ENCODE measurements at places on chromosomes 13 and 19. TPM values are rescaled to one million over a fixed set of nuclear protein-coding genes. Genes with fewer than 3 reads are reported as not detected.

- no peak for DNase-seq
Measured at GRCh38 chr19:28405346-28405742, 807.6 kb downstream of the UQCRFS1 start.

CFAP97D2 gene
- total RNA-seq, result not detected

GRCh38 chr13:61110732-61111131, 304.9 kb downstream of the PCDH20 start:
- DNase-seq, result no peak

DNA sequence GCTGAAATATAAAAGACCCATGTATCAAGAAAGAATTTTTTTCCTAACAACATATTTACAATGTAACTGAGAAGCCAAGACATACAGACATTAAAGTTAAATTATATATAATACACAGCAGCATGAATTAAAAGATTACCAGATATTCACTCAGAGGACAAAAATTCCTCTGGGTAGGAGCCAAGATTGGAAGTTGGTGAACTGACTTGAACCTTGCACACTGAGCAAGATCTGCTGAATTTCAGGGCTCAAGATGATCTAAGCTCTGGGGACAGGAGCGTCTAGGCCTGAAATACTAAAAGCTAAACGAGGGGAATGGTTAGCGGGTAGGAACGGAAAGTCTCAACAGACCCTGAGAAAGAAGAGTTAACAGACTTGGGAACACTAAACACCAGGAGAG, 8.5 kb downstream of the FOXO1 start:
- DNase-seq, result no peak

GRCh38 chr13:19673473-19674430, 40.3 kb downstream of the MPHOSPH8 start:
- DNase-seq, result no peak

- no peak for DNase-seq
Measured at GRCh38 chr19:20244356-20244755, 77.3 kb downstream of the ZNF486 start.

- no peak for DNase-seq
Measured at GRCh38 chr13:46100191-46100815, 4.5 kb downstream of the CPB2 start.

PLIN4 gene
- total RNA-seq, result not detected

- DNase-seq, result no peak
Measured at GRCh38 chr19:37572203-37572602, 22.4 kb downstream of the ZNF571 start.

SIGLEC12 gene
- not detected for total RNA-seq

DNA sequence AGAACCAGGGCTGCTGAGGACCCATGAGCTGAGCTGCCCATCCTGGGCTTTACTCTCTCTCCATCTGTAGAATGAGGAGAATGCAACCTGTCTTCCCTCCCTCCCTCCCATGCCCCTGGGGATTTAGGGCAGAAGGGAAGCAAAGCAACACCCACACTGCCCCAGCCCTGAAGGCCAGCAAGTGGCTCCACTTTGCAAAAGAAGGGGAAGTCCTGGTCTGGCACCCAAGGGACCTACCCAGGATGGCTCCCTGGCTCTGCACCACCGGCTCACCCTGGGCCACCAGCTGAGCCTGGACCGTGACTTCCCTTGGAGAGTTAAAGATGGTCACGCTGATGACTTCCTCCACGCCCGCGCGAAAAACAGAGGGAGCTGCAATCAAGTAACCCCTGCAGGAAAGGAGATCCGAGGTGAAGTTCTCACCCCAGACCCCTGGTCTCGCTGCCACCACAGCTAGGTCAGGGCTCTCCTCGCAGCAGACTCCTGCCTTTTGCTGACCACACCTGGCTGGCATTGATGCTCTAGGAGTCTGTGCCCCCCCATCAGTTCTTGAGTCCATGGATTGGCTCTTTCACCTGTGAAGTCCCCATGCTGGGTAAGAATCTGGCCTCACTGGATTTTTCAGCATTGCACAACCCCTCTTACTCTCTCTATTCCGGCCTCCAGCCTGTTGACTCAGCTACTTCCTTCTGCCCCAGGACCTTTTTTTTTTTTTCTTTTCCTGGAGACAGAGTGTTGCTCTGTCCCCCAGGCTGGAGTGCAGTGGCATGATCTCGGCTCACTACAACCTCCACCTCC, 4.6 kb downstream of the CPAMD8 start:
- no peak for DNase-seq

ADPRHL1 gene
- 0.94 TPM for total RNA-seq

DNA sequence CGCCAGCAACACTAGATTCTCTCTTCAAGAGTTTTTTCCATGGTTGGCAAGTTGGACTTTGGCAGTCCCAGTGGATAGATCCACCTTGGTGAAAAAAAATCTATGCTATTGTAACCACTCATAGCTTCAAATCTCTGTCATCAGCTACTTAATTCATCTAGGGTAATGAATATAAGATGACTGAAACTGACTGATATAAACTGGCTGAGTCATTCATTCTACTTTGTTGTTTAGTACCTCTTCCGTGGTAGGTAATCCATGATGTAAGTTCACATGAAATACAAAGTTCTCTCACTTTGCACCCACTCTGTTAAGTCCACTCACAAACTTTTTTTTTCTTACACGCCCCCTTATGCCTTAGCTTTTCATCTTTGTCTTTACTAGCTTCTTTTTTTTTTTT, 1381.5 kb downstream of the SLITRK5 start:
- DNase-seq, result no peak

GRCh38 chr13:19737844-19738557, 44.7 kb downstream of the PSPC1 start:
- no peak for DNase-seq

DNA sequence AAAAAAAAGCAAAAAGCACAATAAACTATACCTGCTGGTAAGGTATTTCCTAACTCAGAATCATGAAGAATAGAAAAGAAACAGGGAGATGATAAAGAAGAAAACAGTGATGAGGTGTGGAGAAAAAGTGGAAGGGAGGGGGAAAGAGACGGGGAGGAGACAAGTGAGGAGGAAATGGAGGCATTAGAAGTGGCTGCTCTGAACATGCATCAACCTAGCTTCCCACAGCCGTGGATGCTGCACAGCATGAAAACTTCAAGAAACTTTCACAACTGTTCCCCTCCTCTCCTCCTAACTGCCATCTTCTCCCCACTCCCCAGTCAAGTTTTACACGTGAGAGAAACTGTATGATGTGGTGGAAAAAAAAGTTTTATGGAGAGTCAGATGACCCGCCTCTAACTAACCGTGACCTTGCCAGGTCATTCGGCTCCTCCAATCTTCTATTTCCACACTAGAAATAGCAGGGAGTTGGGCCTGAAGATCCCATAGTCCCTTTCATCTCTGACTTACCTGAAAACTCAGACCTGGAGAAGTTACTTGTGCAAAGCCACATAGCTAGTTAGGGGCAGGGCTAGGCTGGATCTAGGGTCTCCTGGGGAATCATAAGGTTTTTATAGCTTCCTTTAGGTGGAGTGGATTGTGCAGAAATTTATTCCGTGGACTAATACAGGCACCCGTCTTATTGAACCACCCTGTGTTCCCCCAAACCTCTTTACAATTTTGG, 461.9 kb downstream of the KLF5 start:
- no peak for DNase-seq

GRCh38 chr19:17871878-17872250, at the start of gene SLC5A5:
SLC5A5 (plus strand) TSS chr19:17871945; CDS start chr19:17872320, 375 bp downstream.
- no peak for DNase-seq

CDX2 gene
- total RNA-seq, result not detected

DNA sequence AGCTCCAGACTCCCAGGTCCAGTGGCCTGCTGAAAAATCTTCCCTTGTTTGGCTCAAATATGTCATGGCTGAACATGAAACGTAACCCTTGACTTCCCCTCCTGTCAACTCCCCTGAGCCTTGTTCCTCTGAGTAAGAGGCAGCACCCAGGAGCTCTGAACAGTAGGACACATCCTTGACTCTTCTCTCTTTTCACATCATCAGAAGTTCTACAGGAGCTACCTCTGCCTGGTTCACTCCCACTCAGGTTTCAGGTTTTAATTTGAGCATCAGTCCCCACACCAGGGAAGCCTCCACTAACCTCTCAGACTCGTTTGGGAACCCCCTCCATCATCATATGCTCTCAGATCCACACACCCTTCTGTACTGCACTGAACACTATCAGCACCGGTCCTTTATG, 30.3 kb downstream of the ZNF823 start:
- DNase-seq, result no peak

DNA sequence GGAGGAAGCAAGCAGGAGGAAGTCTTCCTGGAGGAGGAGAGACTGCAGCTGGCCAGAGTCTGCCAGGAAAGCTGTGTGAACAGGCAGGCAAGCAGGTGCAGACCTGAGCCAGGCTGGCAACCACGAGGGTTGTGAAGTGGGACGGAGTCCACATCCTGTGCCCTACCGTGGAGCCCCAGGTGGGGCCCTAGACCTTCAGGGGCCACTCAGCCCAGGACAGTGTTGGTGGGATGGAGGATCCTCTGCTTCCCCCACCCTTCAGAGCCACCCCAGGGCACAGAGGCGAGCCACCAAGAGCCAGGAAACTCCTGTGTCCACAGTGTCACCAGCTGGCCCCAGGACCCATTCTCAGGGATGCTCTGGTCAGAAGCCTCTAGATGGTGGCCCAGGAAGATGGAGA, 8.4 kb upstream of the VSTM2B start:
- DNase-seq, result no peak

DNA sequence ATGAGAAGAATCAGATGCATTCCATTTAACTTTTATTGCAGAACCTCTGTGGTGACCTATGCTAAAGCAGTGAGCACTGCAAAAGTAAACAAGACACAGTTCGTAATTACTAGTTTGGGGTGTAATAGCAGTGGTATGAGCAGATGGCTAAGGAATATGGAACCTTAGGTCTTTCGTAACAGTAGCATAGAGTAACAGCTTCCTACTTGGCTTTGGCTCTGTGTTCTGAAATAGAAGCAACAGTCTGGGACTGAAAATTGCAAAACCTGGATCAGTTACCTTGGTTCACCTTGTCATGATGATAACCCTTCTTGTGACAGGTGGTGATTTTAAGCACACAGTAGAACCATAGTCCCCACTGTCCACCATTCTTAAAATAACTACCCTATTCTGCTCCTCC, 303.4 kb downstream of the GPC6 start:
- no peak for DNase-seq

- DNase-seq, result no peak
Measured at GRCh38 chr19:5447700-5448311, 7.4 kb upstream of the ZNRF4 start.

SCAF1 gene
- total RNA-seq, result 34.1 TPM

DNA sequence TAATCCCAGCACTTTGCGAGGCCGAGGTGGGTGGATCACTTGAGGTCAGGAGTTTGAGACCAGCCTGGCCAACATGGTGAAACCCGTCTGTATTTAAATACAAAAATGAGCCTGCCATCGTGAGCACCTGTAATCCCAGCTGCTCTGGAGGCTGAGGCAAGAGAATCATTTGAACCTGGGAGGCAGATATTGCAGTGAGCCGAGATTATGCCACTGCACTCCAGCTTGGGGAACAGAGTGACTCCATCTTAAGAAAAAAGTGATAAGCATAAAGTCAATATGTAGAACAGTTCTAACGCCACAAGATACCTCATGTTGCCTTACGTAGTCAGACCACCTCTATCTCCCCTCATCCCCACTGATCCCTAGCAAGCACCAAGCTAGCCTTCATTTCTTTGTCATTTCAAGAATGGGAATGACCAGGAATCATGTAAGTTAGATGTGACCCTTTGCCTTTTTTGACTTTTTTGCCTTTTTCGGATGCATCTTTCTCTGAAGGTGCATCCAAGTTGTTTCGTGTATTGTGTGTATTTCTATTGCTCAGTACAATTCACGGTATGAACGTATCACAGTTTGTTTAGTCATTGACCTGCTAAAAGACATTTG, 6.4 kb downstream of the RPL21 start:
- DNase-seq, result no peak

DNA sequence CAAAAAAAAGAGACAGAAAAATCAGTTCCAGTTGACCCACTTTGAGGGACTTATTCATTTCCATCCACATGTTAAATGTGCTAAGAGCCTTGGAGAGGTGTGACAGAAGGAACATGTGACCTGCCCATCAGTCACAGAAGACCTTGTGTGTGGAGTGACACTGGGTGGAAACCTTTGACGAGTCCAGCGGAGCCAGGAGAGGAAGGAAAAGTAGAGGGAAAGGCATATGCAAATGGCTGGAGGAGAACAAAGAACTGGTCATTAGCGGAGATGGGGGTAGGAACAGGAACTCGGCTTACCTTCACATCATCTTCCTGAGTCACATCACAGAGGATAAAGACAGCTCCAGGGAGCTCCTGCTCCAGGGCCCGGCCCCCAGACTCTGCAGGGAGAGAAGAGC, 2.3 kb downstream of the HSD17B14 start:
- DNase-seq, result no peak

- DNase-seq, result no peak
Measured at GRCh38 chr13:96248996-96249395, 159.1 kb downstream of the HS6ST3 start.

PDE4A gene
- 5.7 TPM for total RNA-seq

CCDC169 gene
- not detected for total RNA-seq

ZNF653 gene
- 15.3 TPM for total RNA-seq

- DNase-seq, result no peak
Measured at GRCh38 chr13:62060570-62060969, 644.9 kb upstream of the PCDH20 start.

DNA sequence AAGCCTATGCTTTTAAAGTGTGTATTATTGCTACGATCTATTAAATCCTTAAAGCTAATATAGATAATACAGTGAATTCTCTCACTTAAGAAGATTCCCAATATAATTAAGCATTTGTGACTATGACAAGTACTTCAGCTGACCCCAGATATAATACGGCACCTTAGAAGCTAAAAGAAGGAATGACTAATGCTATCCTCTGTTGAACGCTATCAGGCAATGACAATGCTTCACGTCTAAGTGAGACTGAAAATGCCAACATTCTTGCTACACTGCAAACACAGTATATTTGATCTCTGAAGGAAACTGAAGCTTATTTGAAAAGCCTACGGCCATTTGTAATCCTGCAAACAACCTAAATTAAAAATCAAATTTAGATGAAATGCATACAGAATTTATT, 19.7 kb downstream of the VWA8 start:
- no peak for DNase-seq

DNA sequence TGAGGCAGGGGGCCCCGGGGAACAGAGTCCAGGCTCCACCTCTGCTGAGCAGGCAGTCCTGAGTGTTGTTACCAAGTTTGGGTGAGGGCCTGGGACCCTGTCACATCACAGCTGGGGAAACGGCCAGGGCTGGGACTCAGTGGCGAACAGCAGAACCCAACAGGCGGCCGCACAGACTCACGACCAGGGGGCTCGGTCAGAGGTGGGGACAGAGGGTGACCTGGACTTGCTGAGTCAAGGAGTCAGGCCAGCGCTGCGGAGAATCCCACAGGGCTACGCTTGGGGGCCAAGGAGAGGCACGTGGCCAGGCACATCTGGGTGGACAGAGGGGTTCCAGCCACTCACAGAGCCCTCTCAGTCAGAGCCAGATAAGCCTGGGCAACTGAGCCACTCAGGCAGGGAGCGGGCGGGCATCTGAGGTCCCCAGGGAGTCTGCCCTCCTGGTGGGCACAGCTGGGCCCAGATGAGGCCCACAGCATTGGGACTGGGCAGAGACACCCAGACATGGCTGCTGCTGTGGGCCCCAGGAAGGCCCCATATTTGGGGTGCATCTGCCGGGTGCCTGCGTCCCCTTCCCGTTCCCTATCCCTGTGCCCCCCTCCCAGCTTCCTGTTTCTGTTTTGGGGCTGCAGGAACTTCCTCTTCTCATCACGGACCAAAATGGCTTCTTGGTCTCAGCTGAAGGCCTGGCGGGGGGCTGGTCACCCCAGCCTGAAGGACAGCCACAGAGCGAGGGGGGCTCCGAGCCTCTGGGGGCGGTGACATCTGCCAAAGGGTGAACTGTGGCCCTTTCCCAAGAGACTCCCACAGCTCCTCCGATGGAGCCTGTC, 34.0 kb downstream of the CEBPA start:
- DNase-seq, result no peak

All from T-helper 17 cell (primary cell).